ENCODE measurements at places on chromosomes 2 and 18. TPM values are rescaled to one million over a fixed set of nuclear protein-coding genes. Genes with fewer than 3 reads are reported as not detected.

GRCh38 chr2:4962419-4962818 is 729.8 kb upstream of the SOX11 start:
- no peak for DNase-seq

GRCh38 chr2:204850581-204850980 is 305.3 kb downstream of the PARD3B start:
- no peak for DNase-seq

DNA sequence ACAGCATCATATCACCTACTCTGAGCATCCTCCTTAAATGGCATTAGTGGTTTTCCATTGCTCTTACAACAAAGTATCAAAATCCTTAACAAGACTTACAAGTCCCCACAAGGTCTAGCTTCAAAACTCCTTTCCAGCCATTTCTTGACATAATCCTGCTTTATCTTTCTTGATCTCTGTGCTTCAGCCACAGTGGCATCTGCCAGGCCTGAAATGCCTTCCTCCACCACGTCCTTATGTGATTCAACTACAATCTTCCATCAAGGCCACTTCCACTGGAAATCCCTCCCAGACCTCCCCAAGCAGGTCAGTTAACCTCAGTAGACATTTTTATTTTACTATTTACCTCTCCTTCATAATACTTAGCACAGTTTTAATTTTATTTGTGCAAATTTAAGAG is 83.8 kb upstream of the CCDC150 start:
- no peak for DNase-seq

DNA sequence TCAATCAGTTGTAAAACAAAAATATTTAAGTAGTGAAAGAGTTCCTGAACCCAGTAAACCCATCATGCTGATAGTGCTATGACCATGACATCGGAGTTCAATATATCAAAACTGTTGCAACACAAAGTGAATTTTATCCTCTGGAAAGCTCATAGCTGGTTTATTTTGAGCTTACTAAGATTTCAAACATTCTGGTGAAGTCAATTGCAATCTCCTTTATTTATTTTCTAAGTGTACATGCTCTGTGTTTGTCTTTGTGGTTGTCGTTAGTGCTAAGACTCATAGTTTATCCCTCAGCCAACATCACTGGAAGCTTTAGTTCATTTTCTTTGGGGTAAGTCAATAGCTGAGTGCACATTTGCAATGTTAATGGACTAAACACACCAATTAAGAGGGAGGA is 91.9 kb downstream of the QPCT start:
- DNase-seq = no peak

DNA sequence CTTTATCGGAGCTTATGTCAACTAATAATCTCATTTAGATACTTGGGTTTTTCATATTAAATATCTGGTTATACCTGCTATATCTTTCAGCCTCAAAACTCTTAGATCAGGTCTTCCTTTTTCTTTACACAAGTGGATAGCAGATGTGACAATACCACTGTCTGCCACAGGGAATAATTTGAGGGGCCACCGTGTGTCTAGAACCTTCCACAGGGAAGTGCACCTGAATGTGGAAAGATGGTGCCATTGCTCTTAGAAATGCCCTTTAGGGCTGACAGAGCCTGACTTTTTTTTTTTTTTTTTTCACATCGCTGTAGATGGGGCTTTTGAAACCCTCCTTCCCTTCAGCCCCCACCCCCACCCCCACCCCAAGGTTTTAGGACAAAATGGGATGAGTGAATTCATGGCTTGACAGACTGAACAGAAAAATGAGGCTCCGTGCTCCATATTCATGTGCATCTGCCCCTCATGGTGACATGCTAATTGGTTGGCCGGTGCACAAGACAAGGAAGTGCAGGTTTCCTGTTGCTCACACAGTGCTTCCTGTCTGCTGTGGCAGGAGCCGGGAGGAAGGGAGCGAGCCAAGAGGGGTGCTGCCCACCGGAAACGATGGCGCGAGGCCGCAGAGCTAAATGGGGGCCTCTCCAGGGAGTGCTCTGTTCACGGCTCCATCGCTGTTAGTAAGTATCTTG is 246.0 kb downstream of the LDLRAD4 start:
- DNase-seq = no peak

- no peak for DNase-seq
Measured at GRCh38 chr18:476251-476664, 24.2 kb downstream of the COLEC12 start.

DNA sequence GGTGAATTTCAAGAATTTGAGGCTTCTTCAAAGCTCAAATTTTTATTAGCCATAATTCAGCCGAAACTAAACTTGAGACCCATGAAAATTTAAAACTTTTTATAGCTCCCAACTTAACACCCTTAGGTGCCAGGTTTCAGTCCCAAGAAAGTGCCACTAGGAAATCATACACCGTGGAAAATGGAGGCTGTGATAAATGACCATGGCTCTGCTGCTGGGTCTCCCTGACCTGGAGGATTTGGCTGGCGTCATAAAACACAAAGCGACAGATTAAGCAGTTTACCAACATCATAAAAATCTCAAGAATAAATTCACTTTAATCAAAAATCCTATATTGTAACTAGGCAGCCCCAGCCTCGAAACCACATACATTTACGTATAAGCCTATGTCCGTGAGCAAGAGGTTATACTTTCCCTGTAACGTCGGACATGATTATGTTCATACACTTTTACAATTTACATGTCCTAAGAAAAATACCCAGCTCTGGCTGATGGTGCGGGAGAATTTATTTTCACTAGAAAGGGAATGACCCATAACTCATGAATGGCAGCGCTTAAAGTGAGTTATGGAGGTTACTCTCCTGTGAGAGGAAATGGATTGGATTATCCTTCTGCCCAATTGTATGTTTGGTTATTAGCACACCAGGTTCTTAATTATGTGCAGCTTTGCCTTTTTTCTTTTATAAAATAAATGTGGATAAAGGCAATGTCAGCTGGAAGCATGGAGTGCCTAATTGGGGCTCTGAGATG is 329.4 kb downstream of the AGPS start:
- DNase-seq = no peak

- peak; percentile 30 for DNase-seq
Measured at GRCh38 chr18:5546660-5547059, 2.9 kb upstream of the EPB41L3 start.

The PROC gene
- 0.58 TPM for total RNA-seq

The TCF23 gene
- total RNA-seq = not detected

The C18orf54 gene
- total RNA-seq = 10.5 TPM

The SERPINB11 gene
- total RNA-seq = not detected

The FEV gene
- total RNA-seq = 0.07 TPM
